NB4 (cell line): ENCODE measurements at places on chromosomes 3 and 15.

GRCh38 chr3:102233881-102234280 lies 200.9 kb upstream of the ZPLD1 start:
- peak; percentile 11 for DNase-seq

DNA sequence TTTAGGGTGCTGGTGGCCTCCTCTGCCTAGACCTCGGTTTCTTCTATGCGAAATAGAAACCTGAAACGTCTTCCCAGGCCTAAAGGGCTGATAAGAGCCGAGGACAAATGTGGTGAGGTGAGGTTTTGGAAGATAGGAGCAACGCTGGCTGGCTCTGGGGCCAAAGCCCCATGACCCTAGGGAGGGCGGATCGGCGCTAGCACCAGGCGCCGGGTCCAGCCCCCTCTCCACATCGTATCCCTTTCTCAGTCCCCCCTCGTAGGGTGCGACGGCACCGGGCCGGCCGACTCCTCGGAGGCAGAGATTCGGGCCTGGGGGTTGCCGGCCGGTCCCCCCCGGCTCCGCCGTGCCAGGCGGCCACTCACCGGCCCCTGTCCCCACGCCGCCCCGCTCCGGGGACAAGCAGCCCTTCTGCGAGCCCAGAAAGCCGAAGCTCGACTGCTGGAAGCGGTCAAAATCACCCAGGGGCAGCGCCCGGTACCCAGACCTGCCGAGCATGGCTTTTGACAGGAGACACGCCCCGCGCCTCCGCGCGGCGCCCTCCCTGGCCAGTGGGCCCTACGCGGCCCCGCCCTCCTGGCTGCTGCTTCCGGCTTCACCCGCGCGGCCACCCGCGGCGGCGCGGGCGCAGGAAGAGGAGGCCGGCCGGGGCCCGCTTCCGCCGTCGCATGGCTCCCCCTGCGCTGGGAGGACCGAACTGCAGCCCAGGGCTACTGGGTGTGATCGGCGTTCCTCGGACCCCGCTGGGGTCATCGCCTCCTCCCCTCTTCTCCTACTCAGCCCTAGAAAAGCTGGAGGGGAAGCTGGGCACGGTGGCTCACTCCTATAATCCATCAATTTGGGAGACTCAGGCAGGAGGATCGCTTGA lies at the start of gene STOML1:
STOML1 (minus strand) TSS at position 570 of the 868 bp plus-strand sequence; CDS start at position 498, 72 bp downstream.
- DNase-seq = peak; percentile 94

GRCh38 chr15:57824186-57824585 lies 117.7 kb downstream of the POLR2M start:
- DNase-seq = no peak

DNA sequence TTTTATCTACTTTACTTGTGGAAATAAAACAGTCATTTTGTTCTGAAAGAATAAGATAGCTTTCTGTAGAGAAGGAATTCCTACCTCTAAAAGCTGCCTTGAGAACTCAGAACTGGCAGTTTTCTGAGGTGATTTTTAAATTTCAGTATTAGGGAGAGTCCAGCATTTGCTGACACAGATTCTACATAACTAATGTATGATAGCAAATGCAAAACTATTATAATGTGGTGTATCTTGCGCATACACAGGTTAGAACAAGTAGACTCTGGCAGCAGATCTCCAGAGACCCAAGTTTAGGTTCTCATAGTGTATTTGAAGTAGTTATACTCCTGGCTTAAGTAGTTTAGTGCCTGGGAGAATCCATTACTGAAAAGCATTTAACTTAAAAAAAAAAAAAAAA lies 30.8 kb downstream of the OIP5 start:
- DNase-seq = no peak

DNA sequence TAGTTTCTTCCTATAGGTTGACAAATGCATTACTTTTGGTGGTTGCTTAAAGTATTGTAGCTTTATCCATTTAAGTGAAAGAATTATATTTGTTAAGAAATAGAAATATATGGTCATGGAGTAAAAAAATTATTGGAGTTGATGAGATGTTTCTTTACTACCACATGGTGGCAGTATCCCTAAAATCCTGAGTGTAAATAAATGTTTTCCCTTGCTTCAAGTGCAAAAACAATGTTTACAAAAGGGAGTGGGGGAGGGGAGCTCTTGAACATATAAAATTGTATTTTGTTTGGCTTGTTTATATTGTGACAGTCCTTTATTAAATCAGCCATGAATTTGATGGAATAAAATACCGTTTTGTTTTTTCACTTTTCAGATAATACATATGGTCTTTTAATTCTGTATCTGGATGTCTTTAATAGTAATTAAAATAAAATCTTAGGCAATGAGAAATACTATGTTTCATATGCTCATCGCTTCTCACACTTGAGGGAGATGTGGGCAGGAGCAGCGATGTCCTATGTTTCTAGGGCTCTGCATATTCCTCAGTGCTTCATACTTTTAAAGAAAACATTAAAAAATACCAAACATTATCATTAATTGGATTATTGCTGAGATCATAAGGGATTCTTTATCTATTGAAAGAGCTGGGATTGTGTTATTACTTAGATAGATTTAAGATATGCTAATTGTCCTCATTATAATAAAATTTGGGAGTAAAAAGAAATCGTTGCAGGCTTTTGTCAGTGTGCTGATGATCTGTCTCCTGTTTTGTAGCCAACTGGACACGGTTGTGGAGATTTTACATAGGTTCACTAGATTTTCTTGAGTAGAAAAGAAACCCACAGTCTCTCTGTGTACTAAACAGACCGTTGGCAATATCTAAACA lies 349.7 kb downstream of the TUSC7 start:
- peak; percentile 8 for DNase-seq
